ENCODE measurements at places on chromosomes 4 and X. TPM values are rescaled to one million over a fixed set of nuclear protein-coding genes. Genes with fewer than 3 reads are reported as not detected.

DNA sequence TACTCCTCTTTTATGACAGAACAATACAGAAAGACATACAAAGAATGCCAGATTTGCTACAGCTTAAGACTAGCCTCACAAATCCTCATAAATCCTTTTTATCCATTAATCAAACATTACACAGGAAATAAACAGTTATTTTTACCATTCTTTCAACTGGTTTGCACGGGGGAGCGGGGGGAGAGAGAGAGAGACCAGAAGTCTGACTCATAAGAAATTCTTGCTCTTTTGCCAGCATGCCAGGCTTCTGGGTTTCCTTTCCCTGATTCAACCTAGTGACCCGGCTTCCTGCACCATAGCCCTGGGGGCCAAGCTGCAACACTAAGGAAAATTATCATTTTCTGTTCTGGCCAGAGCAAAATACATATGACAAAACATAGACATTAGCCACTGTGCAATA lies 6.8 kb upstream of the RRAGB start:
- H3K36me3 ChIP-seq: no peaks in the 10 kb centered on the region
- H3K4me3 ChIP-seq: no peak overlapping the region
- no peak for DNase-seq
- H3K27ac ChIP-seq: no peak overlapping the region
- no peaks in the 10 kb centered on the region for H3K4me1 ChIP-seq

- H3K27ac ChIP-seq: no peak overlapping the region
- H3K4me3 ChIP-seq: no peak overlapping the region
- no peaks in the 10 kb centered on the region for H3K36me3 ChIP-seq
- H3K27me3 ChIP-seq: no peaks in the 10 kb centered on the region
- DNase-seq: no peak
Observed at GRCh38 chr4:7740866-7741525, 198.7 kb downstream of the AFAP1 start.

Gene NEUROG2
- not detected for total RNA-seq

DNA sequence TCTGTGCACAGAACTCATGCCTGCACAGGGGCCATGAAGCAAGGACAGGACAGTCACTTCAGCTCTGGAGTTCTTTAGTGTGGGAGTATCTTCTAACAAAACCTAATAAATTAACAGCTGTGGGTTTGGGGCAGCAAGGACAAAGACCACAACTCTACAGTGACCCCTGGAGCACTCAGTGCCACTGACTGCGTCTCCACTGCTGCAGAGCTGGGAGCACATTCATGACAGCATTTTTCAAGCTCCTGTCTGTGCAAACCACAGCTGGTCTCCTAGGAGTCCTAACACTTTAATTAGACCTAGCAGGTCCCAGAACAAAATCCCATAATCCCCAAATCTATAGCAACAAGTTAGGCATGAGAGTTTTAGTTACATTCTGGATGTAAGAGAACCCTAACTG lies 76.5 kb downstream of the RTL9 start:
- H3K4me3 ChIP-seq: no peak overlapping the region
- no peaks in the 10 kb centered on the region for H3K36me3 ChIP-seq
- no peak overlapping the region for H3K27ac ChIP-seq

DNA sequence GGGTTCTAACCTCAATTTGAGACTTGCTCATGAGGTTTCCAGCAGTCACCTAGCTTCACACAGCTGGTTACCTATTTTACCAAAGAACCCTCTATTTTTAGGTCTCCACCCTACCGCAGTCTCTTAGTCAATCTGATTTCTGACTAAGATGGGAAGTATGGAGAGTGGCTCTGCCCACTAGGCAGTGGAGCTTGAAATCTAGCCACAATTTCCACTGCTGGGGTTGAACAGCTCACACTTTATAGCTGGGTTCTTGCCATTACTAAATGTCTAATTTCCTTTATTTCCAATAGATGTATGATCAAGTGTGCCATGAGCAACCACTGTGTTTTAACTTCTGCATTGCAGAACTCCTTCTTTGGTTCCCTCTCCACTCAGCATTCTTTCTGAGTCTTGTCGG lies 43.1 kb downstream of the GASK1B start:
- peaks cover 7% of the 10 kb centered on the region for H3K36me3 ChIP-seq
- no peaks in the 10 kb centered on the region for H3K27me3 ChIP-seq
- H3K27ac ChIP-seq: no peak overlapping the region
- DNase-seq: no peak
- H3K4me3 ChIP-seq: no peak overlapping the region

GRCh38 chr4:137663251-137664045 lies 131.2 kb upstream of the PCDH18 start:
- no peak overlapping the region for H3K4me3 ChIP-seq
- H3K27ac ChIP-seq: peak overlapping the region; percentile 6
- H3K4me1 ChIP-seq: no peaks in the 10 kb centered on the region
- no peaks in the 10 kb centered on the region for H3K27me3 ChIP-seq

- H3K36me3 ChIP-seq: peaks cover 51% of the 10 kb centered on the region
- no peak for DNase-seq
- no peaks in the 10 kb centered on the region for H3K4me1 ChIP-seq
Observed at GRCh38 chr4:77950203-77950602, 87.6 kb downstream of the MRPL1 start.

- H3K4me1 ChIP-seq: no peaks in the 10 kb centered on the region
- H3K27me3 ChIP-seq: no peaks in the 10 kb centered on the region
- no peaks in the 10 kb centered on the region for H3K36me3 ChIP-seq
- no peak for DNase-seq
- no peak overlapping the region for H3K27ac ChIP-seq
- H3K4me3 ChIP-seq: no peak overlapping the region
Observed at GRCh38 chr4:169885893-169886292, 128.1 kb upstream of the HPF1 start.

Gene JCHAIN
- 184 TPM for total RNA-seq

DNA sequence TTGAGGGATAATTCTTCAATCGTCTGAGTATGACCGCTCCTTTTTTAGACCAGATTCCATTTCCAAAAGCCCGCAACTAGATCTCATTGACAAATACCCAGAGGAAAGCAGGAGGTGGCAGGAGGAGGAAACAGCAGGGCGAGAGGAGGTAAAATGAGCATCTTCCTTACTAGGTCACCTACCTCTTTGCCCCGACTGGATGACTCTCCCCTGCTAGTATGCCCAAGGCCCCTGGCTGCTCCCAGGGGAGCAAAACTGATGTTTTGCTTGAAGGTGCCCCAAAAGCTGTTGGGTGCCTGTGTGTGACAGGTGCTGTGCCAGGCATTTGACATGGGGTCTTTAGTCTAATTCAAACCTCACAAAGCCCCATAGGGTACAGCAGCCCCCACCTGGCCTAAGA lies 48.9 kb downstream of the C4orf50 start:
- H3K4me3 ChIP-seq: no peak overlapping the region
- no peak overlapping the region for H3K27ac ChIP-seq
- DNase-seq: no peak
- no peaks in the 10 kb centered on the region for H3K4me1 ChIP-seq

- H3K36me3 ChIP-seq: no peaks in the 10 kb centered on the region
- no peak overlapping the region for H3K4me3 ChIP-seq
- peaks cover 41% of the 10 kb centered on the region for H3K4me1 ChIP-seq
Observed at GRCh38 chr4:26204249-26204825, 116.5 kb upstream of the RBPJ start.

DNA sequence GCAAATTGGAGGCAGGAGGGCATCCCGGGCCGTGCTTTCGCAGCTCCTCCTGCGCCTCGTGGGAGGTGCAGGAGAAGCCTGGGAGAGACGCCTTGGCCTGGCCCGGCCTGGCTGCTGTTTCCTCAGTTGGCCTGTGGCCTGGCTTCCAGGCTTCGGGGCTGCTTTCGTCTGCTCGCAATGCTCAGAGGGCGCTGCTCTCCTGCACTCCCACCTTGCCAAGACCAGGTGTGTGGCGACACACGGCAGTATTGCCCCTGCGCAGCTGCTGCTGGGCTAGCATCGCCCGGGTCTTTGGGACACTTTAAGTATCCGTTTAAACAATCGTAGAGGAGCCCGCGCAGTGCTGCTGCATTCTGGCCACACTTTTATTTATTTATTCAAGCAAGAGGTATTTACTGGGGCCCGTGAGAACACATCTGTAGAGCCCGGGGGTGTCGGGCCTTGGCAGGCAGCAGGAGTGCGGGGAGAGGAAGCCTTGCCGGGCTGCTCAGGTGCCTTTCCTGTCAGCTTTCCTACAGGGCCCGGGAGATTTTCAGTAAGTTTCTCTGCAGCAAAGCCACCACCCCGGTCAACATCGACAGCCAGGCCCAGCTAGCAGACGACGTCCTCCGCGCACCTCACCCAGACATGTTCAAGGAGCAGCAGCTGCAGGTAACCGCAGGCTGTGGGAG lies 26.2 kb upstream of the HGFAC start:
- DNase-seq: no peak
- no peaks in the 10 kb centered on the region for H3K4me1 ChIP-seq
- H3K36me3 ChIP-seq: peaks cover 38% of the 10 kb centered on the region
- no peak overlapping the region for H3K4me3 ChIP-seq

Gene TCEAL4
- 67.5 TPM for total RNA-seq

DNA sequence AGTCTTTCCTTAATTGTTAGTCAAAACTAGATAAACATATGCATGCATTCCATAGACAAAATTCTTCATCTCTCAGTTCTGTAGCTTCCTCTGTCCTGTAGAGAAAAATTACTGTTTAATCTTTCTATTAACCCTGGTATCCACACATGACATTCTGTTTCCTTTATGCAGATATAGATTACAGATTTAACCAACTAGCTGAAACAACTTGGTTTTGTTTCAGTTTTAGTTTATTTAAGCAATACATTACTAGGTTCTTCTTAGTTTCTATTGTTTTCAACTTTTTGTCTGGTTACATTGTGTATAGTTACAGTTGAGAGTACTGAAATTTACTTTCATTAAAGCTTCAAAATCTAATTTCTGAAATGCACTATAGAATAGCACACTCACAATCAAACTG lies 933.9 kb upstream of the EPHA5 start:
- no peaks in the 10 kb centered on the region for H3K36me3 ChIP-seq
- no peak for DNase-seq
- no peak overlapping the region for H3K27ac ChIP-seq
- no peaks in the 10 kb centered on the region for H3K4me1 ChIP-seq

Gene GAGE12J
- not detected for total RNA-seq

Gene ELF4
- 20.2 TPM for total RNA-seq

DNA sequence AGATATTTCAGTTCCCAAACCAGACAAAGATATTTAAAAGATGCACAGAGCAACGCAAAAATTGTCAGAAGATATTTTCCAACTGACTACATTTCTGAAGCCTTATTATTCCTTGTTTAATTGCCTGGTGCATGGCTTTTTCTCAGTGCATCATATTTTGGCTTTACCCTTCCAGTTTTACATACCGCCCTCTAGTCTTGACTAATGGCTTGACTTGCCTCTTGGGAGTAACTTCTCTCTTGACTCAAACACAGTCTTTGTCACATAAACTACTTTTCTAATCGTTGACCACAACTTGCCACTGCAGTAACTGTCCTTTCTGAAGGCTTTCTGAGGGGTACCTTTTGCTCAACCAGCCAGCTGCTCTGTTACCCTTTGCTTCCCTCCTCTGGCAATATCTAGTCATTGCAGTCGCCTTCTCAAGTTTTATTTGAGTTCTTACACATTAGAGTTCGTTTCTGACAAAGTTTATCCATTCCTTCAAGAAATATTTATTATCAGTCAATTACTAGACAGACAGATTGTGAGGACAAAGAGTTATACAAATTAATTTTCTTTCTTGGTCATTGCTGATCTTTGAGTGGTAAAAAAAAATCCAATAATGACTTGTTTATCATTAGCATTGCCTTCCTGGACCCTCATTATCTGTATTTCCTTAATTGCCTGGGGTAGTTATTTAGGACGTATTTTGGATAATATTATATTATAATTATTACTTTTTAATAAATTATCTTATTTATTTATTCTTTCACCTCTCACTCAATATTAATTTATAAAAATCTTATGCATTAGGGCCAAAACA lies 506.9 kb upstream of the PCDH10 start:
- no peak overlapping the region for H3K4me3 ChIP-seq
- no peaks in the 10 kb centered on the region for H3K27me3 ChIP-seq
- DNase-seq: no peak
- H3K27ac ChIP-seq: no peak overlapping the region

DNA sequence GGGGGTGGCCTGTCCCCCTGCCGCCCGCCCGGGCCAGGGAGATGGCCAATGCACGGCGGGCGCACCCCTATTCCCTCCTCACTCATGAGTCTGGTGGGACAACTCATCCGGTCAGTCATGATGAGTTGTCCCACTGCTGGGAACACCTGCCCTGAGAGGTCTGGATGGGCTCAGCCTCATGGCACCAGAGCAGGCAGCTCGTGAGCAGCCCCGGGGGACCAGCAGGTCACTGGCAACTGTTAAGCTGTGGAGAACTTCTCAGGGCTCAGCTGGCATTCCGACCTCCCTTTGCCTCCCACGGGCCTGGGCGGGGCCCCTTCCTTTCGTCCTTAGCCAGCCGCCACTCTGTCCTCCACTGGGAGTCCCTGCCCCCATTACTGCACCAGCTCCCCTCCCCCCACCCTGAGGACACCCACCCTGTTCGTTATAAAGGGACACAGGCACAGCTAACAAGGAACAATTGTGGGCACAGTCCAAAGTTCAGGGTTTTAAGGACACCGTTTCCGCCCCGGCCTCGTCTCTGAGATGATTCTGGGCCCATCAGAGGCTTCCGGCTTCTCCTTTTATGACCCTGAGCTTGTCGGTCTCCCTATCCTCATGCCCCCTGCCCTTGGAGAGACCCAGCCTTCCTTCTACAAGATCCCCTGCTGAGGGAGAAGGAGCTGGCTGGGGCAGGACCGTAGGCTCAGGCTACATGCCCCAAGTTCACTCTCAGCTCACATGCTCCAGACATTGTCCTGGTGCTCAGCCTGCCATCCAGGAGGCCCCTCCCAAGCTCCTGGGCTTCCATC lies 14.6 kb upstream of the KIAA0232 start:
- no peaks in the 10 kb centered on the region for H3K36me3 ChIP-seq
- no peak overlapping the region for H3K4me3 ChIP-seq
- peaks cover 5% of the 10 kb centered on the region for H3K27me3 ChIP-seq
- no peak for DNase-seq
- H3K27ac ChIP-seq: no peak overlapping the region
- H3K4me1 ChIP-seq: no peaks in the 10 kb centered on the region

DNA sequence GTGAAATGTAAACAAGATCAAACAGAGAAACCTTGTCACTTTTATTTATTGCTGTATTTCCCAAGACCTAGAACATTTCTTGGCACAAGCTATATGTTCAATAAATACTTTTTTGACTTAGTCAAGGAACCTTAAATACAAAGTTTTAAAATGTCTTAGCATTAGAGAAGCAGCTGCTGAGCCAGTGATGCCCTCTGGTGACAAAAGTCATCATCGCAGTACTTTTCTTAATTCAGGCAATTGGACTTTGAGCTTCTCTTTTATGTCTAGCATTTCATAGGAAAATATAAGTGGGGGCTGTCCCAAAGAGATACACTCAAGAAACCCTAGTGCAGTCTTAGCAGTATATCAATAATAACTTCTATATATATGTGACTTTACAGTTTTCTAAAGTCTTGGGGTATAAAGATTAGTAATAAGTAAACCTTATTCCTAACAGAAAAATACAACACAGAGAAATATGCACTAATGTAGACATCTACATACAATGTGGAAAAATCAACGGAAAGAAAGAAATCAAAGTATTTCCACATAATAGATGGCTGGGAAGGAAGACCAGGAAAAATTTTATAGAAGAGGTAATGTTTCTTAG lies 118.4 kb downstream of the DTHD1 start:
- no peak overlapping the region for H3K27ac ChIP-seq
- no peaks in the 10 kb centered on the region for H3K36me3 ChIP-seq
- no peaks in the 10 kb centered on the region for H3K27me3 ChIP-seq
- no peak overlapping the region for H3K4me3 ChIP-seq
- no peak for DNase-seq

Data from left lung (tissue), 14 donors.